ENCODE measurements at places on chromosomes 2 and 18.

GRCh38 chr2:220504938-220505503, 877.6 kb downstream of the SLC4A3 start:
- no peak for DNase-seq

- no peak for DNase-seq
Observed at GRCh38 chr2:34664266-34664665, 1065.2 kb upstream of the FAM98A start.

DNA sequence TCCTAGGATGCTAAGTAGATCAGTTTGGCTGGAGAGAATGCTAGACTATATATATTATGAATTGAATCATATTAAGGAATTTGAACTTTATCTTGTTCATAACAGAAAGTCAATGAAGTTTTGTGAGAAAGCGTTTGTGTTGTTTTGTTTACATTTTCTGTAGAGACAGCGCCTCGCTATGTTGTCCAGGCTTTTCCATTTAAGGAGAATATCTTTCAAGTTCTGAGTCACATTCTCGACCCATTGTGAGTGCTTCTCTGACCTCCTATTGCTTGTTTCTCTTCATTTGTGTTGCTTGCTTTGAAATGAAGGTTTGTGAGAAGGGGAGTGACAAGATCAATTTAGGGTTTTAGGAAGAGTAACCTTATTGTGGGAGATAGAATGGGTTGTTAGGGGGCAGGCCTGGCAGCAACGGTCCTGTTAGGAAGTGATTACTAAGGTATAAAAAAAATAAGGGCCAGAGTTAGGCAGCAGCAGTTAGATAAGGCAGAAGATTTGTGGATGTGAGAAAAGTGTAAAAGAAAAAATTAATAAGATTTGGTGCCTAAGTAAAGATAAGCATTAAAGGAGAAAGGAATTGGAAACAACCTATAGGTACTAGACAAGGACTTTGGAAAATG, 47.6 kb upstream of the ACVR1 start:
- no peak for DNase-seq

DNA sequence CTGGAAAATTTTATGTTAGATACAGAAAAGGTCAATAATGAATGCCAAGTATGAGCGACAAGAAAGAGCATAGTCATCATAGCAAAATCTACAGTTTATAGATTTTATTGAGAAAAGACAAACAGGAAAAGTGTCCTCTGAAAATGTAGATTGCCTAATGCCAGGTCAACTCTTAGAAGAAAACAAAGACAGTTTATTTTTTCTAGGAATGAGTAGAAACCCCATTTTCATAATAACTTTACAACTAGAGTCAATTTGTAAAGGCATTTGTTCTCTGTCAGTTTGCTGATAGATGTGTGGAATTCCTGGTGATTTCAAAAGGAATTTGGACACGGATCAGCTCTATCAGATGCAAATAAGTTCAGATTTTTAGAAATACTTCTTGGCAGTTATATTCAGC, 16.6 kb downstream of the CDH7 start:
- DNase-seq = no peak

DNA sequence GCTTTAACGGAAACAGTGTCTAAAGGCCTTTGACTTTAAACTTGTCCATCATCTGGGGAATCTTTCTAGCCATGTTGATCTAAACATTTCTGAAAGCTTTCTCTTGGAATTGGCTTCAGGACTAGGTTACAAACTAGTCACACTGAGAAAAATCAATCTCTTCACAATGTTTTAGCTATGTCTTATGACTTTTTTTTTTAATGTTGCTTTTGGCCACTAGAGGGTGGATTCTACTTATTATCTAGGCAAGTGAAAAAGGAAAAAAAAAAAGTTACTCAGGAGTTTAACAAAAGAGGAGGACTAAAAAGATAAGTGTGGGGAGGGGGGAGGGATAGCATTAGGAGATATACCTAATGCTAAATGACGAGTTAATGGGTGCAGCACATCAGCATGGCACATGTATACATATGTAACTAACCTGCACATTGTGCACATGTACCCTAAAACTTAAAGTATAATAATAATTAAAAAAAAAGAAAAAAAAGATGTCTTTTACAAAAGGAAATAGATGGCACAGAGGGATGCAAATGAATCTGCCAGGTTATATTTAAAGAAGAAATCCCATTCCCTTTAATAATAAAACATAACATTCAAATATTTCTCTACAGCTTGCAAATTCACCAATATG, 160.4 kb upstream of the PID1 start:
- DNase-seq = no peak

GRCh38 chr2:28927878-28928277, 33.4 kb downstream of the WDR43 start:
- no peak for DNase-seq

DNA sequence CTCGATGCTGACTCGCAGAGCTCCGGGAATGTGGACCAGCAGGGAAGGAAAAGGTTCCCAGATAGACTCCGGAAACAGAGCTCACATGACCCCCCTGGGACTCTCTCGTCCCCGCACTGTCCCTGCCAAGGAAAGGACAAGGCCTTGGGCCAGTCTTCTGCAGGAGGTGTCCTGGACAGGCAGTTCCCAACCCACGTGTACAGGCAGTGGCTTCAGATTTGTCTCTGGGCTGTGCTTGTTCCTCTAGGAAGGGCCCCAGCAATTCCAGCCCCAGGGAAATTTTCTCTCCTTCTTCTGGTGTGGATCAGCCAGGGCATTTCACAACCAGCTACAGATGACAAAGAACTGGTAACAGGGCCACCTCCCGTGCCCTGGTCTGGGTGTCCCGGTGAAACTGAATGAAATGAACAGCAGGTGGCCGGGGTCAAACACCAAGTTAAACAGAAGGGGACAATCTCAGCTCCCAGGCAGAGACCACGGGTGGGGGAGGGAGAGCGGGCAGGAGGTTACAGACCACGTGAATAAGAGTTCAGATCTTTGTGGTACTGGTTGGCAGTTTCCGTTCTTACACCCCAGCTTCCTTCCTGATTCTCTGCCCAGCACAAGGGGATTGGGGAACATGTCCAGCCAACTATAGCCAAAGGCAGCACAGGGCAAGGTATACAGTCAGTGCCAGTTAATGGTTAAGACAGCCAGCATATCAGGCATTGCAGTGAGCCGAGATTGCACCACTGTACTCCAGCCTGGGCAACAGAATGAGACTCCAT, 52.2 kb upstream of the CAB39 start:
- no peak for DNase-seq

DNA sequence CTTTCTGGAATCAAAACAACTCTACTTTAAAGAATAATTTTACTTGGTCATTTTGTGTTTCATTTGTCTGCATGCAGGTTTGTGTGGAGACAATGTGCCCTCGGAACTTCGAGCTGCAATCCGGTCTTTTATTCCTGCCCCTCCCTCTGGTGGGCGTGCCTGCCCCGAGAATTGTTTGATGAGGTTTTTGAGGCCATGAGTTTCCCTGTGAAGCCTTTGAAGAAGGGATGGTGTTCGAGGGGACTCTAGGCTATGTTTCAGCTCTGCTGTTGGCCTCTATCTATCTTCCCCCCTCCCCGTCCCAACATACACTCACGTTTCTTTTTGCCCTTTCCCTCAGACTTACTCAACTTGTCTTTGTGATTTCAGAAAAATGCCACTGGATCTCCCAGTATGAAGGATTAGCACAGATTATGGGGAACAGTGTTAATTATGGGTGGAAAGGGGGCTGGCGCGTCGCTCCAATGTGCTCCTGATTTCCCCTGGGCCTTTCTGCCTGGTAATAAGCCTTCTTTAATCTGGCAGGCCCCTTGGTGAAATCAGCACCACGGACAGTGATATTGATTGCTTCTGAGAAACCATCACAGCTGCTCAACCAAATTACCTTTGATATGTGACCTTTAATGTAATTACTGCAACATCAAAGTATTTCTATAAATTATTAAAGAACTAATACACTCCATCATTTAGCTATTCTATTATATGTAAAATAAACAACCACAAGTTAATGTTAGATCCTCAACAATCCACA, 82.2 kb downstream of the CELF4 start:
- DNase-seq = no peak

GRCh38 chr2:188478724-188479123, 187.1 kb downstream of the GULP1 start:
- DNase-seq = no peak

DNA sequence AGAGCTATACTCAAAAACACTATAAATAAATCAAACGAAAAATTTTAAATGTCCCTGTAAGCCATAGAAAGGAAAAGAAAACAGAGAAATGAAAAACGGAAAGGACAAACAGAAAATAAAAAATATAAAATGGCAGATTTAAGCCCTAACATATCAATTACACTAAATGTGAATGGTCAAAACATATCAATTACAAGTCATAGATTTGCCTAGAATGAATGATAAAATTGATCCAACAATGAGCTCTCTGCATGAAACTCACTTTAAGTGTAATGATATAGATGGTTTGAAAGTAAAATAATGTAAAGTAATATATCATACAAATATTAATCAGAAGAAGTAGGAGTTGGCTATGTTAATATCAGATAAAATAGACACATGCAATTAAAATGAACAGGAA, 54.2 kb upstream of the TCF4 start:
- DNase-seq = no peak

DNA sequence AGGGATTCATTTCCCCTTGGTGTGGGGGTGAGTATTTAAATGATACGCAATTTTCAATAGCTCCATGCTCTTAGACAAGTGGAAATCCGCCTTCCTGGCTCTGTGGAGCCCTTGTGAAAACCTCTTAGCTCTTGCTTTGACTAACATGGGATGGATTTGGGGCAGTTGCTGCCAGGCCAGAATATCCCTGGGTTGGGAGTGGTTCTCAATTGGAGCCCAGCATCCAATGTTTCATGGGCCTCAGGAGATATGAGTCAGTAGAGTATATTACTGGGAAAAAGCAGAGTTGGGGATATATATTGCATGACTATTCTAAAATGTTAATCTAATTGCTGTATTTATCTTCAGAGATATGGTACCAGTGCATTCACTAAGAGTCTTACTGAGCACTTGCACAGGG, 104.4 kb upstream of the IL1R2 start:
- no peak for DNase-seq

- DNase-seq = no peak
Observed at GRCh38 chr2:69791045-69791444, 38.4 kb upstream of the GMCL1 start.

GRCh38 chr2:100781523-100782379, 38.2 kb upstream of the NPAS2 start:
- no peak for DNase-seq

DNA sequence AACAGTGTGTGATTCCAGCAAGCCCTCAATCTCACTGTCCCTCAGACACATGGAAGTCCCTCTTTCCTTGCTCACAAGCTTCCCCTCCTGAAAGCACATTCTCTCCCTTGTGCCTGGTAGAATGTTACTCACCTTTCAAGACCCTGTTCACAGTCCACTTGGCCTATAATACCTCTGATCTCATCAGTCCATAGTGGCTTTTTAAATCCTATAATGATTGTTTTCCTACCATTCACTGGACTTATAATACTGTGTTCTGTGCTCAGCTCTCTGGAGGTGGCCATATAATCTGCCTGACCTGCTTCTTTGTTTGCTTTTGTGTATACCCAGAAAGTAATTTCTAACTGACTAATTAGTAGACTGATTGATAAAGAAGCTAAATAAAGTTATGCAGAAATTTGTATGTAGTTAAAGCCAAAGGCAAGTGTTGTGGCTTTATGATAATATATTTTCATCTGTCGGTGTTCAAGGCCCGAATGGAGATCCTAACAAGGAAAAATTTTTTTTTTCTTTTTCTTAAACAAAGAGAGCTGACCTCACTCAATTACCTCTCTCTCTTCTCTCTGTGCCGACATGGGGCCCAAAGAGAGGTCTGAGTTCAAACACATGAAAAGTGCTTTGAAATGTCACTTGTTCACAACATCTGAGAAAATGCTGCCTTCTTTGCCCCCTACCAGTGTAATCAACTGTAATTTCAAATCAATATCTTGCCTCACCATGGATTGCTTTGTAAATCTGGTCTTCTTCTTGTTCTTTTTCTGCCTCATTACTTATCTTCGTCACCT, 1033.0 kb upstream of the PIK3C3 start:
- DNase-seq = no peak

GRCh38 chr18:13823707-13824395, at the start of gene MC5R:
MC5R (plus strand) TSS chr18:13824149; CDS start chr18:13825766, 1,617 bp downstream.
- DNase-seq = peak; percentile 59

DNA sequence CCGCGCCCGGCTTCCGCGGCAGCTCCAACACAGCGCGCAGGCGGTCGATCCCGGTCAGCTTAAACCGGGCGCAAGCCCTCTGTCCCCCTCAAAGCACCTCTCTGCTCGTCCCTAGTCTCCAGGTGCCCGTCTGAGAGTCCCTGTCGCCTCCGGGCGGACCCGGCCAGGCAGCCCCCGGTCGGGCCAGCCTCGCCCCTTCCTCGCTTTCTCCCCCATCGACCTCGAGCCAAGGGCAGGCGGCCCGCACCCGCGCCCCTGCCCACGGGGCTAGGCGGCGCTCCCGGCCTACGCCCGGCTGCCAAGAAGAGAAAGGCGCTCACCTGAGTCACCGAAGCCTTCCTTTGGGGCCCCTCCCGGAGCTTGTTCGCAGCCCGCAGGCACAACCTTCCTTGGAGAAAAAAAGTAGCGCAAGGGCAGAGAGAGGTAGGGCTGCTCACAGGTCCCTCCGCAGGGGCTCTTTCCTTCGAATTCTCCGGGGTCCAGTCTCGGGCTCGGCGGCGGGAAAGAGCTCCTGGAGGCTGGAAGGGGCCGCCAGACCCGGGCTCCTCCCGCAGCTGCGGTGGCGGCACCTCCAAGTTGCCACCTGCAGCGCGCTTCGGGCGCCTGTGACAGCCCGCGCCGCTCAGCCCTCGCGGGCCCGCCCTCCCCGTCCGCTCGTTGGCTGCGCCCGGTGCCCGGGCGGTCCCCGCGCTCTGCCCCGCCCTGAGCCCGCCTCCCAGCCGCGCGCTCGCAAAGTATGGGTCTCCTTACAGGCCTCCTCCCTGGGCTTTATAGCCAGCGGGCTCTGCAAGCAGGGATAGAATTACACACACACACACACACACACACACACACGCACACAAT, 86.5 kb upstream of the EPB41L3 start:
- peak; percentile 63 for DNase-seq

- DNase-seq = no peak
Observed at GRCh38 chr18:74977041-74977440, 231.9 kb downstream of the PTGR3 start.

GRCh38 chr2:173984866-173985604, 19.9 kb upstream of the SP3 start:
- DNase-seq = no peak

- DNase-seq = no peak
Observed at GRCh38 chr2:116733699-116734098, 1080.8 kb upstream of the DDX18 start.

- DNase-seq = no peak
Observed at GRCh38 chr2:5665066-5665465, 27.1 kb upstream of the SOX11 start.

GRCh38 chr2:236852977-236853374, 232.7 kb upstream of the COPS8 start:
- no peak for DNase-seq

- no peak for DNase-seq
Observed at GRCh38 chr18:50679056-50679455, 119.2 kb downstream of the MAPK4 start.

Measured in uterus (tissue), 4 donors.